ENCODE measurements at places on chromosomes 3 and 15. TPM values are rescaled to one million over a fixed set of nuclear protein-coding genes. Genes with fewer than 3 reads are reported as not detected.

DNA sequence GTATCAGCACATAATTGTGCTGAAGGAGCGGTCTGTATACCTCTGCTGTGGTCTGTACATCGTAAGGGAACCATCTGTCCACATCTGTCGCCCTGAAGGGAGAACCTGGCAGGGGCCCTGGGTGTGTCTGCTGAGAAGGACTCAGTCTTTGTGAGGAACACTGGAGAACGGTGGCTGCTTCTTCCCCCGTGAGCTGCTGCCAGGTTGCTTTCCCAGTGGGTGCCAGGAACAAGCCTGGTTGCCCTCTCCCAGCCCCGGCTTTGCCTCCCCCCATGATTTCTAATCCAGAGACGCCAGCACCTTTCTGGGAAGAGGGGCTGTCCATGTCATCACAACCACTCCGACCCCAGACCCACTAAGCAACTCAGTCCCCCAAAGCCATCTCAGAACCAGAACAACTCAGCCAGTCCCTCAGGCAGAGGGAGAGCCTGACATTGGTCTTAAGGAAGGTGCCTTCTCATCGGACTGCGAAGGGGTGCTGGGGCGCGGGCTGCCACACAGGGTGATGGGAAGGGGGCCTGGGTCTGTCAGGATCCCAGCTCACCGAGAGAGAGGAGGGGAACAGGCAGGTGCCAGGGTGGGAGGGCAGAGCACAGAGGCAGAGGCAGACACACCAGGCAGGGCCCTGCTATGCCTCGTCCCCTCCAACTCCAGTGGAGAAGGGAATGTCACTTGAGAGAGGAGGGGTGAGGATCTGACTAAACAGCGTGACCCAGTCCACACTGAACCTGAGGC, 8.5 kb downstream of the TNK2 start:
- DNase-seq: no peak

- DNase-seq: no peak
Observed at GRCh38 chr3:189404797-189405484, 226.2 kb upstream of the TP63 start.

DNA sequence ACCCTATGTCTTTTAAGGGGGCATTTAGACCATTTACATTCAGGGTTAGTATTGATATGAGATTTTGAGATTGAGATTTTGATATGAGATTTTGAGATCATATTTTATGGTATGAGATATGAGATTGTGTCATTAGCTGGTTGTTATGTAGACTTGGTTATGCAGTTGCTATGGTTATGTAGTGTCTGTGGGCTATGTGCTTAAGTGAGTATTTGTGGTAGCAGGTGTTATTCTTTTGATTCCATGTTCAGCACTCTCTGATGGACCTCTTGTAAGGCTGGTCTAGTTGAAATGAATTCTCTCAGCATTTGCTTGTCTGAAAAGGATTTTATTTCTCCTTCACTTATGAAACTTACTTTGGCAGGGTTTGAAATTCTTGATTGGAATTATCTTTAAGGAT, 225.4 kb downstream of the SATB1 start:
- DNase-seq: no peak

DNA sequence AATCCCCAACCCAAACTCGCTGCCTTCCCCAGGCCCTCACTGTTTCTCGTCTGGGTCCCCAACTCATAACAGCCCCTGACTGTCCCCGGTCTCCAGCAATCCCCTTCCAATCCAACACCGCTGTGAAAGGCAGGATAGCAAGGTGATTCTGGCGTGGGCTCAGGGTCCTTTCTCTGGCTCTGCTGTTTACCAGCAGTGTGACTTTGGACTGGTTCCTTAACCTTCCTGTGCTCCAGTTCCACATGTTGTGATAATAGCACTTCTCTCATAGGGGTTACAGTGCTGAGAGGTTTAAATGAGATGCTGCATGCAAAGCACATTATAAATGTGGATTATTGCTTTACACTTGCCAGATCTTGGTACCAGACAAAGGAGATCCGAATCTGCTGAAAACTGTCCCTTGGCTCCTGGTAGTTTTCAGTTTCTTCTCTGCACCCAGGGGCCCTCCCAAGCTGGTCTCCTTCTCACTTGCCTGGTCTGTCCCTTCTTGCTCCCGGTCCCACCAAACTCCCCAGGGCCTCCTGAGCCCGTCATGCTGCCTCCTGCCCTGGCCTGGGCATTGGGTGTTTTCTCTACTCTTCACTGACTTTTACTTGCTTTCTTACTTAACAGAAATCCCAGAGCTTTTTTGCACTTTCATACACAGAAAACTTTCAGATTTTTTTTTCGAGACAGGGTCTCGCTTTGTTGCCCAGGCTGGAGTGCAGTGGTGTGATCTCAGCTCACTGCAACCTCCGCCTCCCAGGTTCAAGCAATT, 26.8 kb upstream of the CYP11A1 start:
- DNase-seq: no peak

CNOT10 gene
- total RNA-seq: 21.3 TPM

SHF gene
- 1.1 TPM for total RNA-seq

ZWILCH gene
- 26.9 TPM for total RNA-seq

NR2F2 gene
- total RNA-seq: 3.2 TPM

PCBP4 gene
- 51.0 TPM for total RNA-seq
